ENCODE measurements at places on chromosomes 5 and 9. TPM values are rescaled to one million over a fixed set of nuclear protein-coding genes. Genes with fewer than 3 reads are reported as not detected.

TEK gene
- not detected for total RNA-seq

NR4A3 gene
- total RNA-seq: 1.2 TPM

CER1 gene
- not detected for total RNA-seq

TAF11L10 gene
- not detected for total RNA-seq

TRAF1 gene
- 102 TPM for total RNA-seq

- no peaks in the 10 kb centered on the region for H3K4me1 ChIP-seq
- no peak overlapping the region for H3K27ac ChIP-seq
These were observed 481.4 kb upstream of the DAB2 start for GRCh38 chr5:39906146-39906545.

- no peak overlapping the region for H3K27ac ChIP-seq
- H3K36me3 ChIP-seq: peaks cover 36% of the 10 kb centered on the region
These were observed 82.9 kb downstream of the ERBIN start for GRCh38 chr5:66009277-66009676.

DNA sequence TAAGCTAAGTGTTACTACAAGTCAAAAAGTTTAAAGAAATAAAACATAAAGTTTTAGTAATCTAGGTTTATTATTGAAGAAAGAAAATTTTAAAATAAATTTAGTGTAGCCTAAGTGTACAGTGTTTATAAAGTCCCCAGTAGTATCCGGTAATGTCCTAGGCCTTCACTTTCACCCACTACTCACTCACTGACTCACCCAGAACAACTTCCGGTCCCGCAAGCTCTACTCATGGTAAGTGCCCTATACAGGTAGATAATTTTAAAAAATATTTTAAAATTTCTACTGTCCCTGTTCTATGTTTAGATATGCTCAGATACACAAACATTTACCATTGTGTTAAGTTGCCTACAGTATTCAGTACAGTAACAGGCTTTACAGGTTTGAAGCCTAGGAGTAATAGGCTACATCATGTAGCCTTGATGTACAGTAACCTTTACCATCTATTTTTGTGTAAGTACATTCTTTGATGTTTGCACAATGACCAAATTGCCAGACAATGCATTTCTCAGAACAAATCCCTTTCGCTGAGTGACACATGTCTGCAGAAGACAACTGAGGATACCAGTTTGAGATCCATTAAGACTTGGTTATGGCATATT lies 253.6 kb downstream of the TRIM32 start:
- H3K36me3 ChIP-seq: no peaks in the 10 kb centered on the region
- H3K4me1 ChIP-seq: no peaks in the 10 kb centered on the region
- no peak for DNase-seq
- H3K4me3 ChIP-seq: no peak overlapping the region

- no peaks in the 10 kb centered on the region for H3K27me3 ChIP-seq
- no peak for DNase-seq
- no peak overlapping the region for H3K27ac ChIP-seq
- H3K4me3 ChIP-seq: no peak overlapping the region
These were observed 108.5 kb downstream of the NNT start for GRCh38 chr5:43711496-43711895.

GRCh38 chr9:35675732-35676392 lies 2.1 kb downstream of the CA9 start:
- peaks cover 10% of the 10 kb centered on the region for H3K4me1 ChIP-seq
- H3K36me3 ChIP-seq: no peaks in the 10 kb centered on the region
- H3K27me3 ChIP-seq: peaks cover 30% of the 10 kb centered on the region
- peak; percentile 64 for DNase-seq
- H3K4me3 ChIP-seq: peak overlapping the region; percentile 76

DNA sequence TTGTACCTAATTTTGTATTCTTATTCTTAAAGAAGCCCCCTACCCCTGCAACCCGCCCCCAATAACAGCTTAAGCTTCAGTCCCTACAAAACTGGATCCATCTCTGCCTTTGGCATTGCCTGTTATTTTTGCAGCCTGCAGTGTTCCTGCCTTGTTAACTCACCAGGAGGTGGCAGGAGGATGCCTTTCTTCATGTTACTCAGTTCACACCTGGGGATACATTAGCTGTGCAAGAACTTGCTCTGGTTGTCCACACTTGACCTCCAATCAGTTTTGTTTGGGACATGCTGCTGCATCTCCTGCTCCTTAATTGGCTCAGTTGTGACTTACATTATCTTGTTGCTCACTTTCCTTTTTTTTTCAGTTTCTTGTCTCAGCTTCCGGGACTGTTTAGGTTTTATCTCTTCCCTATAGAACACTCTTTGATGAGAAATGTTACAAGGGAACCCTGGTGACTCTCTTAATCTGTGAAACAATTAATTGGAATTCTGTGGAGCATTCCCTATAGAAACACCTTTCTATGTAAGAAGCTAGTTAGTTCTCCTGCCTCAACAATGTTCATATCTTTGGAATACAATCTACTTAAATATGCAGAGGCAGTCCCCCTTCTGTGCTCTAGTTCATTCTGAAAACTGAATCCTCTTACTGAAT lies 467.7 kb upstream of the ACO1 start:
- H3K27me3 ChIP-seq: no peaks in the 10 kb centered on the region
- no peak for DNase-seq
- no peak overlapping the region for H3K27ac ChIP-seq
- no peaks in the 10 kb centered on the region for H3K4me1 ChIP-seq

DNA sequence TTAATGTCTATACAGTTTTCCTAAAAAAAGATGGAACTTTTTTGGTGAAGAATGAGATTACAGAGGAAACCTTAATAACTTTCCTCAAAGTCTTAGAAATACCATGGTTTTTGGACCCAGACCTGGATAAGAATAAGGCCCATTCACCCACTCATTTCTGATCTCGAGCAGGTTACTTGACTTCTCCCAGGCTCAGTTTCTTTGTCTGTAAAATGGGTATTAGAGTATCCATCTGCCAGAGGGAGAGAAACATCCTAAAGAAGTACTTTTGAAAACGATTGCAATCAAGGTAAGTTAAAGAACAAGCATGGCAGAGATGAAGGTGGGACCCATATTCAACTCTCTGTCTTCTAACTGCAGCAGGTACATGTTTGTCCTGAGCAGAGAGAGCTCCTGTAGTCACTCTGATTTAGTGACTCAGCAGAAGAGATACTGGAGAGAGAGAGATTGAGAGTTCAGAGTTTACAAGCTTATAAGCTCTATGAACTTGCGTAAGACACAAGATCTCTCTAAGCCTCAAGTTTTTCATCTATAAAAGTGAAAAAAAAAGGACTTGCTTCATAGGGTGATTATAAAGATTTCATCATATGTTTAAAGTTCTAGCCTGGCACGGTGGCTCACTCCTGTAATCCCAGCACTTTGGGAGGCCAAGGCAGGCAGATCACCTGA lies 379.4 kb upstream of the SGCD start:
- peaks cover 11% of the 10 kb centered on the region for H3K27me3 ChIP-seq
- no peaks in the 10 kb centered on the region for H3K36me3 ChIP-seq
- peaks cover 4% of the 10 kb centered on the region for H3K4me1 ChIP-seq
- H3K27ac ChIP-seq: no peak overlapping the region

GRCh38 chr9:73125651-73126050 lies 26.0 kb upstream of the ANXA1 start:
- H3K4me3 ChIP-seq: no peak overlapping the region
- no peaks in the 10 kb centered on the region for H3K36me3 ChIP-seq
- H3K27ac ChIP-seq: no peak overlapping the region
- H3K4me1 ChIP-seq: peaks cover 7% of the 10 kb centered on the region

DNA sequence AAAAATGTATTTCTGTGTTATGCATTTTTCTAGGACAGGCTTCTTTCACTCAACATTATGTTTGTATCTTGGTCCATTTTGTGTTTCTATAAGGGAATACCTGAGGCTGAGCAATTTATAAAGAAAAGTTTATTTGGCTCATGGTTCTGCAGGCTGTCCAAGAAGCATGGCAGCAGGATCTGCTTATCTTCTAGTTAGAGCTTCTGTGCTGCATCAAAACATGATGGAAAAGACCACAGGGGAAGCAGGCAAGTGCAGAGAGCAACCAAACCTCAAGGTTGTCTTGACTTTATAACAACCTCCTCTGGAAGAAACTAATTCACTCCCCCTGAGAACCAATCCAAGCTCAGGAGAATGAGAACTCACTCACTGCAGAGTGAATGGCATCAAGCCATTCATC lies 1601.0 kb upstream of the NUDT12 start:
- H3K4me3 ChIP-seq: no peak overlapping the region
- DNase-seq: no peak
- no peaks in the 10 kb centered on the region for H3K27me3 ChIP-seq
- H3K4me1 ChIP-seq: no peaks in the 10 kb centered on the region
- H3K36me3 ChIP-seq: no peaks in the 10 kb centered on the region

DNA sequence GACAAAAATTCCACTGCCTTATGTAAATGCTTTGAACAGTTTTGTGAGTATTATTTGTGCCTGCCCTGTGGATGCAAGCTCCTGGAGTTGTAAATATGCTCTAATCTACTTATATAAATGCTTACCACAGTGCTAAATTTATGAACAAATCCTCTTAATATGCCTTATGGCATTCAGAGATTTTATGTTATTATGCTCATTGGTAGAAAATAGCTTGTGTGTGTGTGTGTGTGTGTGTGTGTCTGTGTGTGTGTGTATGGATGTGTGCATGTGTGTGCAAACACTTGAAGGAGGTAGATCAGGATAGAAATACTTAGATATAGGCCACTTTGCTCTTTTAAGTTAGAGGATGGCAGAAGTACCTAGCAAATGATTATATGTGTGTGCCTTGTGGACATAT lies 253.9 kb downstream of the TAF11L14 start:
- no peak overlapping the region for H3K4me3 ChIP-seq
- H3K4me1 ChIP-seq: no peaks in the 10 kb centered on the region
- H3K27ac ChIP-seq: no peak overlapping the region
- no peaks in the 10 kb centered on the region for H3K36me3 ChIP-seq

- H3K4me1 ChIP-seq: no peaks in the 10 kb centered on the region
- H3K27me3 ChIP-seq: no peaks in the 10 kb centered on the region
- DNase-seq: no peak
- no peak overlapping the region for H3K27ac ChIP-seq
- H3K36me3 ChIP-seq: no peaks in the 10 kb centered on the region
- H3K4me3 ChIP-seq: no peak overlapping the region
These were observed 209.6 kb upstream of the TNC start for GRCh38 chr9:115327436-115328122.

DNA sequence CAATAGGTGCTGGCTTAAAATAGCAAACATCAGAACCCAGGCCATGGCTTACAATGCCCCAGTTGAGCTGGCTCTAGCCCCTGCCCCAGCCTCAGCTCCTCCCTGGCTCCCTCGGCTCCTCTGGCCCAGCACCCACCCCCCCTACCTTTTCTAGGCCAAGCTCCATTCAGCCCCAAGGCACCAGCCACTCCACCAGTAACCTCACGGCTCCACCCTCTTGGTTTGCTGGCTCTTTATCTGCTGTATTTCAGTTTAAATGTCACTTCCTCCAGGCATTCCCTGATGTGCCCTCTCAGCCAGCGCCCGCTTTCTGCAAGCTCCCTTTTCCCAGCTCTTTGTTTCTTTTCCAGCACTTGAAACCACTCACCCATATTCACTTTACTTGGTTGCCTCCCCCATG lies 10.6 kb downstream of the C1QTNF2 start:
- H3K36me3 ChIP-seq: no peaks in the 10 kb centered on the region
- H3K4me3 ChIP-seq: no peak overlapping the region
- peak overlapping the region; percentile 51 for H3K27ac ChIP-seq
- H3K27me3 ChIP-seq: peaks cover 2% of the 10 kb centered on the region

- no peak overlapping the region for H3K27ac ChIP-seq
- peaks cover 20% of the 10 kb centered on the region for H3K4me1 ChIP-seq
- H3K4me3 ChIP-seq: no peak overlapping the region
These were observed 88.2 kb downstream of the PTPN3 start for GRCh38 chr9:109409773-109410397.

Data from activated naive CD8-positive, alpha-beta T cell treated with anti-CD3 and anti-CD28 coated beads, Interleukin-2, amount 10 ng/mL, durations not matched to agents 7 days and 5 days (primary cell).